ENCODE measurements at places on chromosomes 12 and 14.

DNA sequence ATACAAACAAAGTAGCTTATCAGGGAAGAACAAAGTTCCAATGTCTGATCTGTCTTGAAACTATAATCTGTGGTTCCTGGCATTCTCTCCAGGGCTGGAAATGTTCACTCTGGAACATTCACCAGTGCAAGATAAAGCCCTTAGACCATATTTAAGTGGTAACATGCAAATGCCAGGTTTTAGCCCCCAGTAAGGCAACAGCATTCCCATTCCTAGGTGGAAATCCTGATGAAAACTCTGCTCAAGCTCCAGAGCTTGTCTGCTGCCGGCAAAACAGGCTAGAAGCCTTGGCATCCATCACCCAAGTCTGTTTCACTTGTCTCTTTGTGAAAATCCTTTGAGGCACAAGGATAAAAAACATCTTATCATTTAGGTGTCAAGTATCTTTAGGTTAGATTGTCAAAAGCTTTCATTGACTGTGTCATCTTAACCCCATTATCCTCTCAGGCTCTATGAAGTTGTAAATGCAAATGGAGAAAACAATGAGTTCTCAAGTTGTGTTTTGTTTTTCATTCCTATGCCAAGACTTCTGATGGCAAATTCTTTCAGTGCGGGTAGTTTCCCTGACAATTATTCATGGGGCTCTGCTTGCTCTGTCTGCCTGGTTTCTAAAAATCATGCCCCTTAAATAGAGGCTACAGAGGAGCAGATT is 344.7 kb downstream of the NELL2 start:
- DNase-seq: no peak

DNA sequence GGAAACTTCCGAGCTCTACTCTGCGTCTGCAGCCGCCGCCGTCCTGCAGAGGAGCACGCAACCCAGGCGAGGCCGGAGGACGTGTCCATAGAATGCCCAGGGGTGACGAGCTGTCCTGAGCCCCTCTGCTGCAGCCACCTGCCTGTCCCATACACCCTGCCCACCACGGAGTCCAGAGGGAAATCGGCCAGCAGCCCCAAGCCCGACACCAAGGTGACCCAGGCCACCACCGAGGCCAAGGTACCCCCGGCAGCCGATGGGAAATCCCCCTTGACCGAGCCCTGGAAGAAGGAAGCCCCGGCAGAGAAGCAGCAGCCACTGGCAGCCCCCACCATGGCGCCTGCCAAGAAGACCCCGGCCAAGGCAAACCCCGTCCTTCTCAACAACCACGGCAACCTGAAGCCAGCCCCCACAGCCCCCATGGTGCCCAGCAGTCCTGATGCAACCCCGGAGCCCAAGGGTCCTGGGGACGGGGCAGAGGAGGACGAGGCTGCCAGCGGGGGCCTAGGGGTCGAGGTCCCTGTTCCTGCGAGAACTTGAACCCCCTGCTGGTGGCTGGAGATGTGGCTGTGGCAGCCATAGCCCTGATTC is 128.7 kb upstream of the C14orf180 start:
- DNase-seq: no peak

GRCh38 chr12:67411562-67411961 is 142.4 kb downstream of the CAND1 start:
- DNase-seq: no peak

- no peak for DNase-seq
Measured at GRCh38 chr14:33499687-33500086, 451.2 kb downstream of the EGLN3 start.

DNA sequence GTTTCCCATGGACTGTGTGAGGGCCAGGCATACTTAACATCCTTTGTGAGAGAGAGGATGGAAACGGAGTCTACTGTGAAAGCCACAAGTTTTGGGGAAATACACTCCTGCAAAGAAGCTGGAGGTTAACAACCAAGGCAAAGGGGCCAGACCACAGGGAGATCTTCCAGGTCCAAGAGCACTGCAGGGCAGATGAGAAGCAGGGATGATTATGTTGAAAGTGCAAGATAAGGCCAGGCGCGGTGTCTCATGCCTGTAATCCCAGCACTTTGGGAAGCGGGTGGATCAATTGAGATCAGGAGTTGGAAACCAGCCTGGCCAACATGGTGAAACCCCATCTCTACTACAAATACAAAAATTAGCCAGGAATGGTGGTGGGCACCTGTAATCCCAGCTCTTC is 15.1 kb downstream of the COQ6 start:
- DNase-seq: no peak

GRCh38 chr12:53963434-53964314 is 9.0 kb downstream of the HOXC12 start:
- no peak for DNase-seq

DNA sequence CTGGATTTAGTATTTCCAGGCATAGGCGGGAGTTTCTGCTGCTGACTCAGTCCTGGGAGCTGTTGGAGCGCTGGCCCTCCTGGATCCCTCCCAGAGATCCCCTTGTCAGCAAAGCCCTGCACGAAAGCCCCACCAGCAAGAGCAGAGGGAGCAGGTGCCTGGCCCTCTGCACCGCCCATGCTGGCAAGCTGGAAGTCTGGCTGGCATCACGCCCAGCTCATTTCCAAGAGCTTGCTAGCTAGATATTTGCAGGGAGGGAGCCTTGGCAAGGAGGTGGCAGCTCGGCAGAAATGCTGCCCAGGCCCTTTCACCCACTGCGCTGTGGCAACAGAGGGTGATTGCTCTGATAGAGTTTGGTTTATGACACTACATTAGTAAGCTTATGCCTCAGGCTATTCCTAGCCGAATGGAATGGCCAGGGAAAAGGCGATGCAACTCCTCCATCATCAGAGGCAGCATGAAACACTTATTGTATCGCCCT is 193.9 kb downstream of the EMP1 start:
- DNase-seq: peak; percentile 60

DNA sequence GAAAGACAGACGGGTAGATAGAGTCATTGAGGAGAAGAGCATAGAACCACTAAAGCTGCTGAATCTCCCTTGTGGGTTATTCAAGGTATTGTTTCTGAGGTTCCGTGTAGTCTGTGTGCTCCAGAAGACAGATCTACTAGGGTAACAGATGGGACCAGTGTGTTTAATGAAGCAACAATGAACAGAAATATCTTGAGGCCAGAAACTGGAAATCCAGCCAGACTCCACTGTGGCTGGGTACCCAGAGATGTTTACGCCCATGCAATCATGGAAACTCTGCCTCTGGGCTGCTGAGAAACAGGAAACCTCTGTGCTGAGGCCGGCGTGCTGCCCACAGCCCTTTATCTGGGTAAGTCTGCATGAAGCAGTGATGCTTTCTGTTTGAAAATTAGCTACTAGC is 8.3 kb downstream of the PROX2 start:
- DNase-seq: peak; percentile 82

DNA sequence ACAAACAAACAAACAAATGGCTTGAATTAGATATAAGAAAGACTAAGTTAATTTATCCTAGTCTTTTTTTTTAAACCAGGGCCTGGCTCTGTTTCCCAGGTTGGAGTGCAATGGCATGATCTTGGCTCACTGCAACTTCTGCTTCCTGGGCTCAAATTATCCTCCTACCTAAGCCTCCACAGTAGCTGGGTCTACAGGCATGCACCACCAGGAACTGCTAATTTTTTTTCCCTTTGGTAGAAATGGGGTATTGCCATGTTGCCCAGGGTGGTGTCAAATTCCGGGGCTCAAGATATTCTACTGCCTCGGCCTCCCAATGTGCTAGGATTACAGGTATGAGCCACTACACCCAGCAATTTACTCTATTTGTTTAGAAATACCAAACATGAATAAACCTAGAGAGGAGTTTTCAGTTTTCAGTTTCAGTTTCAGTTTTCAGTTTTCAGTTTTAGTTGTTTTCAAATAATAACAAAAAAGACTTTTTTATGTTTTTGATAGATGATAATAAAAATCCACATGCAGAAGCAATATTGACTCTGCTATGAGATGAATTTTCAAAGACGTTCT is 817.0 kb downstream of the FLRT2 start:
- peak; percentile 22 for DNase-seq

DNA sequence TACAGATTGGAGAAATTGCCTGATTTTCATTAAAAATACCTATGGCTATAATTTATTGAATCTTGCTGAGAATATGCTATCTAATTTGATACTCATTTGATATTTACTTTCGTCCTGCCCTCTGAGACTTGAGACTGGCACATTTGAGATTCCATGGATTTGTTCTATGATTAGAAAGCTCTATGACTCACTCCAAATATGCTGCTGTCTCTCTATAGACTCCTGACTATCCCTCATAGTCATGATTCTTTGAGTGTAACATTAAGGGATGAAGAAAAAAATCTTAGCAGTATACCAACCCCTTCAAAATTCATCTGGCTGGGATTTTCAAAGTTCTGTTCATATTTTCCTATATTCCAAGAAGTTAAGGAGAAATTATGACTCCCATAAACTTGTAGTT is 191.9 kb downstream of the LRIG3 start:
- peak; percentile 65 for DNase-seq

- DNase-seq: no peak
Measured at GRCh38 chr12:50627491-50627890, 122.7 kb downstream of the DIP2B start.

- DNase-seq: no peak
Measured at GRCh38 chr14:71960494-71961353, 28.5 kb downstream of the RGS6 start.

DNA sequence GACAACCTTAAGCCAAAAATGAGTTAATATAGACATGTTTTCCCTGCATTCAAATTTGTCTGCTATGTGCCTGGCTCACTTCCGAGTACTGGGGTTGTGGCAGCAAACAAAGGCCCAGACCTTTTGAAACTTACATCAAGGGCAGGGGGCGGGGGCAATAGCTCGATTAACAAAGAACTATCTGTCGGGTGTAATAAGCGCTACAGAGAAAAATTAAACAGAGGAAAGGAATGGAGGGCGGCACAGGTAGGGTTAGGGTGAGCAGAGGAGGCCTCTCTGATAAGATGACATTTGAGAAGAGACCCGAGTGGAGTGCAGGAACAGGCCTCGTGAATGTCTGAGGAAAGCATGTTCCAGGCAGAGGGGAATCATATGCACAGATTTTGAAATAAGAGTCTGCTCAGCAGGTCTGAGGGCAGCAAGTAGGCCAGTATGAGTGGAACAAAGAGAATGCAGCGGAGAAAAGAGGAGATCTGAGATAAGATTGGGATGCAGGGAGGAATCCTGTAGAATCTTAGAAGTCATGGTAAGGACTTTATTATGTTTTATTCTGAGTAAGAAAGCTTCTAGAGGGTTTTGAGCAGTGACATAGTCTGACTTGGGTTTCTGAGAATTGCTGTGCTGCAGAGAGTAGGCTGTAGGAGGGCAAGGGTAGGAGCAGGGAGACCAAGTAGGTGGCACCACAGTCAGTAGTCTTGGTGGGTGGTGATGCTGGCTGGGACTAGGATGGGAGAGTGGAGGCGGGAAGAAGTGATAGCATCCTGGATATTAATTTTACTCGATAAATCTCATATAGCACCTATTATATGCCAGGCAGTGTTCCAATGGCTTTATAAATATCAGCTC is 52.6 kb downstream of the BICDL1 start:
- DNase-seq: no peak

GRCh38 chr14:103016071-103016470 is 41.3 kb downstream of the CDC42BPB start:
- DNase-seq: no peak

DNA sequence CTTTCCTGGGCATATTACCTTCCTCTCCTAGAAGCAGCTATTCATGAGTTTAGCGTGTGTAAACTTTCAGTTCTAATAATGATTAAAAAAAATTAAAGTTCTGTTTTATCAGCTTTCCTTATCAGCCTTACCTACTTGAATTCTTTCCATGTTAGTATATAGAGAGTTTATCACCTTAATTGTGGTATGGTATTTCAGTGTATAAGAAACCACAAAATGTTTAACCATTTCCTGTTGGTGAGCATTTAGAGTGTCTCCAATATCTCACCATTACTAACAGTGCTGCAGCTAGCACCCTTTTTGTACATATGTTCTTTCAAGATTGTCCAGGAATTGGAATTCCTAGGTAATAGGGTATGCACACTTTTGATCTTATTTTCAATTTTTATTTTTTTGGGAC is 89.5 kb downstream of the FBXO33 start:
- no peak for DNase-seq

DNA sequence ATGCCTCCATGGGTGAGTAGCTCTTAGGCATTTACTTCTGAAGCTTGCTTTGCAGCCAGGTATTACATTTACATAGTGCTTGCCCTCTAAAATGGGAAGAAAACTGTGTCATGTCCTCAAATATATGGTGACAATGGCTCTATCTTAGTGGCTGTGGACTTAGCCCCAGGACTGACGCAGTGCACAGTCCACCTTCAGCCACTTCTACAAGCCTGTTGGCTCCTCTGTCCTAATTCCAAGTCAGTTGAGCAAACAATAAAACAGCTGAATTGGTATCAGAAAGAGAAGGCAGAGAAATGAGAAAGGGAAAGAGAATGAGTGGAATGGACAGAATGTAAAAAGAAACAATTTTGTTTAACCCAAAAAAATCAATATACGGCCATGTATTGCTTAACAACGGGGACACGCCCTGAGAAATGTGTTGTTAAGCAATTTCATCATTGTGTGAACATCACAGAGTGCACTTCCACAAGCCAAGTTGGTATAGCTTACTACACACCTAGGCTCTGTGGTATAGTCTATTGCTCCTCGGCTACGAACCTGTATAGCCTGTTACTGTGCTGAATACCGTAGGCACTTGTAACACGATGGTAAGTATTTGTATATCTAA is 93.5 kb downstream of the GRIN2B start:
- no peak for DNase-seq

DNA sequence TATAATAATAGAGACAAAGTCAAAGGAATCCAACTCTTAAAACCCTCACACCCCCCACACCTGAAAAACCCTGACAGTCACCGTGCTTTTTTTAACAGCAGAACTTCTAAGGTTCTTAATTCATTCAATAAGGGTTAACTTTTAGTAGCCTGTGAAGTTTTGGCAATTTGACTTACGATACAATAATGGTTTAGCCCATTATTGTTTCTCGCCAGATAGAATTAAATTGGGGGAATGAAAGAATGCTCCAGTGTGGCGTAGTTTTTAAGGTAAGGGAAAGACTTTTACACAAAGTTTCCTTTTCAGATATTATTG is 604 bp upstream of the MAGOHB start:
- no peak for DNase-seq
